Omental fat pad (tissue), 4 donors: ENCODE measurements at places on chromosomes 16 and 17. TPM values are rescaled to one million over a fixed set of nuclear protein-coding genes. Genes with fewer than 3 reads are reported as not detected.

- DNase-seq: no peak
Observed at GRCh38 chr17:3722716-3723115, 987 bp upstream of the HASPIN start.

- DNase-seq: no peak
Observed at GRCh38 chr16:74734361-74735161, 33.9 kb upstream of the MLKL start.

DNA sequence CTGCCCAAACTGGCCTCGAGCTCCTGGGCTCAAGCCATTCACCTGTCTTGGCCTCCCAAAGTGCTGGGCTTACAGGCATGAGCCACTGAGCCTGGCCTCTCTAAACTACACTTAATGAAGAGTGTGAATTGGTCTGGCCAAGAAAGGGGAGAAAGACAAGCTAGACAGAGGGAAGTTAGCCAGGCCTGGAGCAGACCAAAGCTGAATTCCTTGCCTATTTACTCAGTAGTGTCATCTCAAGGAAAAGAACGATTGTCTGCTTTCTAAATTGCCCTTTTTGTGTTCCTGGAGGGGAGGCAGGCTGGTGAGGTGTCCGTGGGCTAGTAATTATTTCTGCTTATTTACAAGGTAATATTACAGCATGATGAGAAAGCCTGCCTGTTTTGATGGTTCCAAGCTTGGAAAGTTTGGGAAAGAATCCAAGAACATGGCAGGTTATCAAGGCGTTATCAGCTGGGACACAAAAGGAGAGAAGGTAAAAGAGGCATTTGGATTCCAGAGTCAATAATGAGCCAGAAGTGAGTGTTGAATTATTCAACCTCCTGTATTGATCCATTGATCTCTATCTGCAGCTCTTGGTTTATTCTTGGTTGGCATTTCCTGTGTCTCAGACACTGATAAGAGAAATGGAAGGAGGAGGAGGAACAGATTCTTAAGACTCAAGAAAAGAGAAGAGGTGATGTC is 6.3 kb upstream of the CBFB start:
- no peak for DNase-seq

DNA sequence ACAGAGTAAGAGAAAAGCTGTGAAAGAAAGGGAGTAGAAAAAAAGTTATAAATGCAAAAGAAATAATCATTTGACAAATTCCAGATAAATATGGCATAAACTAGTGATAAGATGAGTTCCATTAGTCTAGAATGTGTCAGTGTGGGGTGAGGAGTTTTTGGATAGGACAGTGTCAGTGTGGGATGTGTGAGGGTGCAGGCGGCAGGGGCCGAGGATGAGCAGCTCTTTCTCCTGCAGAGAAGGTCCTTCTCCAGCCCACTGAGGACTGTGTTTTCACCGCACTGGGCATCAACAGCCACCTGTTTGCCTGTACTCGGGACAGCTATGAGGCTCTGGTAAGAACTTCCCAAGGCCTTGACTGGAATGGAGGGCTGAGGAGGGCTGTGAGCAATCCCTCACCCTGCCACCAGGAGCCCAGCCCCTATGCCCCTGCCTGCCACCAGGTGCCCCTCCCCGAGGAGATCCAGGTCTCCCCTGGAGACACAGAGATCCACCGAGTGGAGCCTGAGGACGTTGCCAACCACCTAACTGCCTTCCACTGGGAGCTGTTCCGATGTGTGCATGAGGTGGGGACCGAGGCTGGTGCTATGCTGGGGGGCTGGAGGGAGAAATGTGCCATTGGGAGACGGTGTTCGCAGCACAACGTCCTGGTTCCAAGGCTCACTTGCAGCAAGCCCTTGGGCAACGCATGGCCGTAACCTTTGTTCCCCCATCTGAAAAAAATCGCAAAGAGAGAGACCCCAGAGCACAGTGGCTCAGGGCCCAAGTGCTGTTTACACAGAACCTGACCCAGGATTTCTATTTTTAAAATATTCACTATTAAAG is 13.1 kb downstream of the RAPGEFL1 start:
- DNase-seq: no peak

DNA sequence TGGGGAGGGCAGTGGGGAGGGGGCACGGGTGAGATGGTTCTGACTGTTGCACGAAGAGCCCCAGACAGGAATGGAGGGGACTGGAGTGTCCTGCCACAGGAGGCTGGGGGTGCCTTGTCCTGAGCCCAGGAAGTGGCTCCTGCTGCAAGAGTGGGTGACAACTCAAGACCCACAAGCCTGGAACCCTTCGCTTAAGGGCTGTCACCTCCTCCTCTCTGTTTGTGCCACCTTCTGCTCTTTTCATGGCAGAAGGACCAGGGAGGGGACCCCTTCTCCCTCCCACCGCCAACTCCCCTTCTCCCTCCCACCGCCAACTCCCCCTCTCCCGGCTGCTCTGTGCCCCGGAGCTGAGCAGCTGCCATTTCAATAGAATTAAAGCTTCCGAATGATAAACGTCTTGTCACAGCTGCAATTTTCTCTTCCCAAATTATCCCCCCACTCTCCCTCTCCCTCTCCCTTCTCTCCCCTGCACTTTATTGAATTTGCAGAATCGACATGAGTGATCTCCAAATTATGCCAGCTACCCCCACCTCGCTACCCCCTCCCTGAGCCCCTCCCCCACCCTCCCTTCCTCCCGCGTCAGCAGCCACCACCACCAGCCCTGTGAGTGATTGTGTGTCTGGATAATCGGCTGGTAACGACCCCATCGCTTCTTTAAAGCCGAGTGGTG is 13.7 kb downstream of the GJD3 start:
- no peak for DNase-seq

GRCh38 chr17:44829523-44830358 is at the start of gene GJC1:
TSS of gene GJC1 (minus strand) at chr17:44830287. CDS start at chr17:44805817, 24,470 bp downstream.
- no peak for DNase-seq

GRCh38 chr17:30248786-30249185 is 13.3 kb upstream of the SLC6A4 start:
- DNase-seq: no peak

DNA sequence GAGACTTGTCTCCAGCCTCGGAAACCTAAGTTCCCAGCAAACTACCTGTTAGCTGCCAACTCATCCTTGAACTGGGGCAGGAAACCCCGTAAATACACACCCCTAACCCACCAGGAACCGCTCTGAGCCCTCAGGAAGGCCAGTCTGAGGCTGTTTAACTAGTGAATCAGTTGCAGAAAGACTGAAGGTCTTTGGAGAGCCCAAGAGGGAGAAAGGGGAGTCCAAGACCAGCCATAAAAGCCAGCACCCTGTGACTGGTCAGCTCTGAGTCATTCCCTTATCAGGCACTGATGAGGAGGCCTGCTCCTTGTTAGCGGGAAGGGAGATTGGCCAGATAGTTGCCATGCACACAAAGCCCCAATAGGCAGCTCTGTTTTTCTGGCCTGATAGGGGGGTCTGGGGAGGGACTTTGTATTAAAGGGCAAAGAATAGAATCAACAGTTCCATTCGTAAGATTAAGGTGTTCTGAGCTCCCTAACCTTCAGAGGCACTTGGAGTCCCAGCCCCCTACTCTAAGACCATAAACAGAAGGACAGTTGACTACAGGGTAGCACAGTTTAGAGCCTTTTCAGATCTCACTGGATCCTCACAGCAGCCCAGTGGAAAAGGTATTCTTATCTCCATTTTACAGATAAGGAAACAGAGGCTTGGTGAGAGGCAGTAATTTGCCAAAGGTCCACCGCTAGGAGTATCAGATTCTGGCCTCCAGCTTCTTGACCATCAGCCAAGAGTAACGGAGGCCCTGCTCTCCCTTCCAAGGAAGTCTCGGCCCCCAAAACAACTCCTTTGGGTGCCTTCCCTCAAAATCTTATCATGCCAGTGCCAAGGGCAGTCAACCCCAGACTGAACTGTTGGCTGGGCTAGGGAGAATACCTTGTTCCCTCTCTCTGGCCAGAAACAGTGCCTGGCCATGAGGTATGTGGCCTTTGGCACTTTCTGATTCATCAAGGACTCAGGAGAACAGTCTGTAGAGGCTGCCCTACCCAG is 2.2 kb upstream of the KRT19 start:
- DNase-seq: peak; percentile 44

DNA sequence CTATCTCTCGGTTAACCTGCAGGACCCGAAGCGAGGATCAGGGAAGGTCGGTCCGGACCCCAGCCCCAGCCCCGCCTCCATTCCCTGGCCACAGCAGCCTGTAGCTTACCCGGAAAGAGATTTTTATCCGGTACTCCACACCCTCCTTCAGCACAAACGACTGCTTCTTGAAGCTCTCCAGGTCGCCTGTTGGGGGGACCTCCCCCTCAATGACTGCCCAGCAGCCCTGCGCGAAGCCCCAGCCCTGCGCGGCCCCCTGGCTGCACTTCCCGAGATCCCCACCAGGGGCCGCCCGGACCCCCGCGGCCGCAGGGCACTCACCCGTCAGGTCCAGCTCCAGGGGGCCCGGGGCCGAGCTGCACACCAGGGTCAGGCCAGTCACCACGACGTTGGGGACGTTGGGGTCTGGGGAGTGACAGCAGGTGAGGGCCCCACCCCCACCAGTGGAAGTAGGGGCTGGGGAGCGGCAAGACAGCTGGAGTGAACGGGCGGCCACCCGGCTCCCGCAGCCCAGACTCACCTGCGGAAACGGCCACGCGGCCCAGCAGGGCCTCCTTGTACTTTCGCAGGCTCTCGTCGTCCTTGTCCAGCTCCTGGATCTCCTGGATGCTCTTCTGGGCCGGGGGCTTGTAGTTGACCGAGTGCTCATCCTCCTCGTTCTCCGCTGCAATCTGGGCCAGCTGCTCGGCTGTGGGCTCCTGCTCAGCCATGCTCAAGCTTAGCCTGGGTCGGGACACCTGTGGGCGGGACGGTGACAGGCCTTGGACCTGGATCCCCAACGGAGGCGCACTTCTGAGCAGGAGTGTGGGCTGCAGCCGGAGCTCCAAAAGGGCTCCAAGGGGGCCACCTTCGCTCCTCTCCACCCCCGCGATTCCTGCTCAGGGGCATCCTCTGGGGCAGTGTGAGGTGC is 1.7 kb downstream of the ARHGDIA start:
- no peak for DNase-seq

DNA sequence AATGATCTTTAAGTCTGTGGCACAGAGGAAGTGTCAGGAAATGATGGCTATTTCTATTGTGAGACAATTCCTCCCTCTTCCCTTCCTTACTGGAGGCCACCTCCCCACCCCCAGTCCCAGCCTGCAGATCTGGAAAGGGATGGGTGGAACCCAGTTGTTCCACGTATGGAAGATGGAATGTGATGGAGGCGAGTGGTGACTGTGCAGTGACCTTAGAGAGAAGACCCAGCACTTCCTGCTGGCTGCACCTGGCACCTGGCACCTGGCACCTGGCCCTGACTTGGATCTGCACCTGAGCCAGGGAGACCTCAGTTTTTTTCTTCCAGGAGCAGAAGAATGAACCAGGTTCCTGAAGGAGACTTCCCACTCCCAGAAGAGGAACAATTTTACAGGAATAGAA is 33.0 kb upstream of the TMC5 start:
- no peak for DNase-seq

RAB37 gene
- 3.0 TPM for total RNA-seq

WFIKKN2 gene
- 0.24 TPM for total RNA-seq

CTRB2 gene
- total RNA-seq: not detected

DOC2B gene
- 9.9 TPM for total RNA-seq

GP1BA gene
- total RNA-seq: not detected

TBC1D3I gene
- 0.28 TPM for total RNA-seq

MPP2 gene
- total RNA-seq: 4.4 TPM

SUMO2 gene
- 53.3 TPM for total RNA-seq
